Kidney (tissue), 22 donors: ENCODE measurements at places on chromosomes 5 and 9. TPM values are rescaled to one million over a fixed set of nuclear protein-coding genes. Genes with fewer than 3 reads are reported as not detected.

DNA sequence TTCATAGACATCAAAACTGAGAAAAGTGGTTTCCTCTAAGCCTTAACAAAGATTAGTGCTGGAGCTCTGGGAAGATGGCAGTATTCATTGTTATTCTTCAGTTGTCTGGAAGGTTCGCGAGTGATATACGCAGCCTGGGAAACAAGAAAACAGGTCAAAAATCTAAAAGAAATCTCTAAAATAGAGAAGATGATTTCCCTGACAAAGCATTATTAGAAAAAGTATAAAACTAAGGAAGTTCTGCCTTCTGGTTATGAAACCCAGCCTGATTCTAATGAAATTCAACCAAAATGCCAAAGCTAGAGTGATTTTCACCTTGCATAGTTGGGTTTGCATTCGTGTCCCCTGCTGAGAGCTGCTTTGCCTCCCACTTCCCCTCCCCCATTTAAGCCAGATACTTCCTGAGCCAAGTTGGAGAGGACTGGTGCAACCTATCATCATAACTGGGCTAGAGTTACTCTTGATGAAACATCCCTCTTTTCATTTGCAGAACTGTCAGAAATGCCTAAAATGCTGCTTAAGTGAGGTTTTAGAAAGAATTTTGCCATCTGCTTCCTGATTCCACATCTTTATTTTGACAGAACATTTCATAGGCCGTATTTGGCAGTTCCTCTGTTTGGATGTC is 48.4 kb downstream of the NDFIP1 start:
- DNase-seq: no peak

The ACOT12 gene
- total RNA-seq: not detected

GRCh38 chr9:109707355-109707754 is 72.6 kb upstream of the PALM2AKAP2 start:
- DNase-seq: no peak

The BNC2 gene
- total RNA-seq: 37.9 TPM

The EIF4EBP3 gene
- 22.6 TPM for total RNA-seq

The PRDM9 gene
- total RNA-seq: not detected

DNA sequence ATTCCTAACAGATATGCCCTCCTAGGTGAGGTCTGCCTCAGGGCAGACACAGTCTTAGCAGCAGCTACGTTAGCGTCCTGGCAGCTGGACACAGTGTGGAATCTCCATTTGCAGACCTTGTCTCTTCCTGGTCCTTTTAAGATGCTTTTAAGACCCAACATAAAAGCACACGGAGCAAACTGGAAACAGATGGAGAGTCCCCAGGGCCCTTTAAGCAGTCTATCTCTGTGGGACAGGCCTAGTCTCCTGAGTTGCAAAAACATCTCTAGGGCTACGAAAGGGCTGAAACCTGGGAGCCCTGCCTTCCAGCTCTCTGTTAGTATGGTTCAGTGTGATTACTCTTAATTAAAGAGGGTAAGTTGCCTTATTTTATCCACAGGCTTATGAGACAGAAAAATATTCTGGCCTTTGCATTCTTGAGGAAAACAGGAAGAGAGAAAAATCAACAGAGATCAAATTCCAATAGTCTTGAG is 66.0 kb upstream of the GNA14 start:
- DNase-seq: peak; percentile 44

The LECT2 gene
- total RNA-seq: not detected

The TMEM174 gene
- total RNA-seq: 1.1 TPM

DNA sequence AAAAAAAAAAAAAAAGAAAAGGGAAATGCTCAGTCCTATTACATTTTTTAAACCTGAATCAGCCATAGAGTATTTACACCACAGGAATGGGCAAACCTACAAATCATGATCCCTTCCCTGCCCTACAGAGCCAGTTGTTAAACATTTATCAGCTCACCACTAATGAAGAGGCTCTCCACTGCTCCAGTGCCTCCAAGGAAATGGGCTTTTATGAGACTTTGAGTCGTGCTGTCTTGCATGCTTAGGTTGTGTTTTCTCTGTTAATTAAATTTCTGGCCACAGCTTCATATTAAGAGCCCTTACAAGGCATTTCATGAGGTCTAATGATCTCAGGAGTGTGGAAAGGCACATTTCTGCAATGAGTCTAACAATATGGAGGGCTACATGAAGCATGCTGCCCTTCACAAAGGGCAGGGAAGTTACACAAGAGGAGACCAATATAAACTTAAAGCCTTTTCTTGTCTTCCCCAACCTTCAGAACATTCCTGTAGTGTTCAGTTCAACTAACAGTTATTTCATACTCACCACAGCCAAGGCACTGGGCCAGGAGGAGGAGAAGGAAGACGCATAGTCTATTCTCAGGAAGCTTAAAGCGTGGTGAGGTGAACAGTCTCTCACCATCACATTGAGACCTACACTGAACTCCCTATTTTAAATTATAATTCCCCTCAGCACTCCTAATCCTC is 140.1 kb upstream of the ABCA1 start:
- no peak for DNase-seq

The LHX2 gene
- total RNA-seq: not detected

GRCh38 chr5:89929834-89930233 is 479.7 kb downstream of the CETN3 start:
- no peak for DNase-seq

The SEMA6A gene
- total RNA-seq: 51.6 TPM

GRCh38 chr9:76691517-76692313 is 72.5 kb upstream of the PCA3 start:
- DNase-seq: peak; percentile 67

DNA sequence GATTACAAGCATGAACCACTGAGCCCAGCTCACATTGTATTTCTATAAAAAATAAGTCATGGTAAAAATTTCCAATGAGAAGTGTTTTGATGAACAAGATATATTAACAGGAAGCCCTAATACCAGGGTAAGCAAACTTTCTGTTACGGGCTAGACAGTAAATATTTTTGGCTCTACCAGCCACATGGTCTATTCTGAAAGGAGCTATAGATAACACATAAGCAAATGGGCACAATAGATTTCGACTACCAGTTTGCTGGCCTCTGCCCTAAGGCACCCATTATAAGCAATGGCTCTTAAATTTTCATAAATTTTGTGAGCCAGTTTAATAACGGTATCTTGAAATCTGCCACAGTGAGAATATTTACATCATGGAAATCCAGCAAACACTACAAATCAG is 8.1 kb downstream of the UBQLN1 start:
- no peak for DNase-seq
